ENCODE measurements at places on chromosomes 13 and 19. TPM values are rescaled to one million over a fixed set of nuclear protein-coding genes. Genes with fewer than 3 reads are reported as not detected.
A peak's percentile ranks its signal among the peaks of the same experiment; 100 is the strongest.

DNA sequence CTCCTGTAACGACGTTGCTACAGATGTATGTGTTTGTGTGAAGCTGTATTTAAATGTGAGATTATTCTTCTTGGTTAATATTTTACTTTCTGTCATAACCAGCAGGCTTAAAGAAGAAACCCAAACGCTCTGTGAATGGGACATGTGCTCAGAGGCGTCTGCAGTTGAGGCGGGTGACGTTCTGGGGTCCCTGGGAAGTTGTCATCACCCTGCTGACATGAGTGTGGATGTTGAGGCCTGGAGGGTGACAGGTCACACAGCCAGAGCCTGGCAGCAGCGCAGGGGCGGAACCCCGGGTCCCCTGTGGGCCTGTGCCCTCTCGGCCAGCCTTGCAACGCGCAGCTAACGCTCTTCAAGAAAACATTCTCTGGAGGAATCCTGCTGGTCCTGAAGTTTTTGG lies 16.6 kb downstream of the RASA3 start:
- peak; percentile 0 for DNase-seq

DNA sequence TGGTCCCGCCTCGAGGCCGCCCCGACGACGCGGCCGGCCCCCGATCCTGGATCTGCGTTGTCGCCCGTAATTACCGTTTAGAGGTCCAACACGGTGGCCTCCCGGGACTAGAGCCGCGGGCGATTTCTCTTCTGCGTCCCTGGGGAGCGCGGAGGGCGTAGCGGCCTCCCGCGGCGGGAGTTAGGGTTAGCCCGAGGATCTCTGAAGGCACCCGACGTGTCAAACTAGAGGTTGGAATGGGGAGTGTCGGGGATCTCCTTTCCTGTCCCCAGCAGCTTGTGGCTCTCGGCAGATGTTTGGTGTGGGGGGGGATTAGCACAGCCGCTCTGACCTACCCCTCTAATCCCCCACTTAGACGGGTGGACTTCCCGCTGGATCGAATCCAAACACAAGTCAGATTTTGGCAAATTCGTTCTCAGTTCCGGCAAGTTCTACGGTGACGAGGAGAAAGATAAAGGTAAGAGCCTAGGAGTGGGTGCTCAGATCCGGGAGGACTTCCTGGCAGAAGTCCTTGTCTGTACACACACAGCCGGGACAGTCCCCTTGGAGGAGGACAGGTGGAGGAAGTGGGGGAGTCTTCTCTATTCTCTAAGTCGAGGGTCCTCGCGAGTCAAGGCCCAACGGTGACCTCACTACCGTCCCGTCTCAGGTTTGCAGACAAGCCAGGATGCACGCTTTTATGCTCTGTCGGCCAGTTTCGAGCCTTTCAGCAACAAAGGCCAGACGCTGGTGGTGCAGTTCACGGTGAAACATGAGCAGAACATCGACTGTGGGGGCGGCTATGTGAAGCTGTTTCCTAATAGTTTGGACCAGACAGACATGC lies 581 bp downstream of the CALR start:
- DNase-seq, result peak; percentile 41

Gene MEF2B
- total RNA-seq, result 2.1 TPM

DNA sequence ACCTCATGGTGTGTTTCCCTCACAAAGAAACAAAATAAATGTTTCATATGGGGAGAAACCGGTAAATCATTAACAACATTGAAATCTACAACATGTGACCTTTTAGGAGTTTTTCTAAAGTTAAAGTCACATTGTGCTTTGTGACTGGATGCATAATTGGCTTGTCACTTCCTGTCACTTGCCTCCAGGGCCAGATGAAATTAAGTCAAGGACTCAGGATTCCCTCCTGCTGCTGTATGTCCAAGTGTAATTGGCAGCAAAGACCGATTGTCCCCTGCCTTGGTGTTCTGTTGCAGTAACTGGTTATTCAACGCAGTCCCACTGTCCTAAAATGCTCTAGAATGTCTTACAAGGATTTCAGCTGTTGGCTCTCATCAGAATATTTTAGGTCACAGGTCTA lies 448.2 kb downstream of the LIG4 start:
- no peak for DNase-seq

GRCh38 chr19:18989316-18989715 lies 44.0 kb downstream of the SUGP2 start:
- DNase-seq, result no peak

Gene TMIGD2
- 19.8 TPM for total RNA-seq

GRCh38 chr13:73337532-73337931 lies 278.7 kb downstream of the KLF5 start:
- DNase-seq, result no peak

GRCh38 chr13:40776232-40776631 lies 5.2 kb upstream of the MRPS31 start:
- DNase-seq, result no peak

DNA sequence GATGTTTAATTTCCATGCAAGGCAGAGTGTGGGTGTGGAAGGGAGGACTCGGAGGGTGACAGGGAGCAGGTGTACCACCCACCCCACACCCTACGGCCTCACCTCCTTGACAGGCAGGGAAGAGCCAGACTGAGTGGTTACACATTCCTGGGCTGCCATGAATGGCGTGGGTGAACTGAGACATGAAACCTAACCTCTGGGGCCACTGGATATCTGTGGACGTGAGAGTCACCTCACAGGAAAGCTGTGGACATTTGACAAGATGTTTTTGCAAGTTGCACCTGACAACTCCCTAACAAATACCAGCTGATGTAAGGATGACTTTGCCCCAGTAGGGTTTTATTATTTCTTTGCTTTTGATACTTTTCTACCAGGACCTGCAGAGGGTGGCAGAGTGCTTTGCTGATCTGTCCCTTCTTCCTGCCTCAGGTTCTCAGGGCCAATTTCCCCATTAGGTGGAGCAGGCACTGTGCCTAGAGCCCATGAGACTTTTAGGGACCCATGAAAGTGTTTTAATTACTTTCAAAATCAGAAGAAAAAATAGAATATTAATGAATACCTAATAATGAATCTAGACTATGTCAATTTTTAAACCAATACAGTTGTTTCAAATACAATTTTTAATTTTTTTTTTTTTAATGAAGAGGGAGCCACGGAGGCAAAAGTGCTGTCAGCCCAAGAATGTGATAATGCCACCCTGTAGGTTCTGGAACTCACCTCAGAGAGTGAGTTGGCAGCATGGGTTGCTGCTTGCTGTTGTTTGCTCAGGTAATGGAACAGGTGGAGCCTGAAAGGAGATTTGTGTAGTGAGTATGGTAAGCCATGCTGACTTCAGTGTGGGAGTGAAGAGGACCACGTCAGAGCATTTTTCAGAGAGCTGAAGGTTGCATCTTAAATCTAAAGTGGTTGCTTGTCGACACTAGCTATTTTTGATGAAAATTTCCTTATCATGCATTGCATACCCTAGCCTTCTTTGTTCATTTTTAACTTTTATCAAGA lies 58.0 kb upstream of the CYSLTR2 start:
- DNase-seq, result peak; percentile 49

Gene CYP2F1
- total RNA-seq, result not detected

DNA sequence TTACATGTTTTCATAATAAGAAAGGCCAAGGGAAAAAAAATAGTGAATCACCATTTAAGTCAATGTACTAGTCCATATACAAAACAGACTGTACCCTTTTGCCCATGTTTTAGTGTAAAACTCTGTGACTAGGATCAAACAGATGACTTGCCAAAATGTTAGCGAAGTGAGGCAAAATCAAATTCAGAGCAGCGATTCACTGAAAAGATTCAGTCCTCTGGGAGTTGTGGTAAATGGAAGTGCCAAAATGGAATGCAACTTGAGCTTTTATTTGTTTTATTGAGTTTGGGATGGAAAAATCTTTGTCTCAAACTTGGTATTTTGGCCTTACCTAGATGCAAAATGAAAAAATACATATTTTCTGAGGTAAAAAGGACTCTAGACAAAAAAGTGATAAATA lies 9.1 kb downstream of the CDADC1 start:
- DNase-seq, result no peak

Gene ZNF649
- 17.8 TPM for total RNA-seq

- peak; percentile 47 for DNase-seq
These were observed 16.9 kb downstream of the UBAC2 start for GRCh38 chr13:99217461-99218110.

Gene ZNF554
- 4.3 TPM for total RNA-seq

Gene IL4I1
- total RNA-seq, result 16.7 TPM

- DNase-seq, result no peak
These were observed 7.1 kb downstream of the ARID3A start for GRCh38 chr19:932648-933552.

DNA sequence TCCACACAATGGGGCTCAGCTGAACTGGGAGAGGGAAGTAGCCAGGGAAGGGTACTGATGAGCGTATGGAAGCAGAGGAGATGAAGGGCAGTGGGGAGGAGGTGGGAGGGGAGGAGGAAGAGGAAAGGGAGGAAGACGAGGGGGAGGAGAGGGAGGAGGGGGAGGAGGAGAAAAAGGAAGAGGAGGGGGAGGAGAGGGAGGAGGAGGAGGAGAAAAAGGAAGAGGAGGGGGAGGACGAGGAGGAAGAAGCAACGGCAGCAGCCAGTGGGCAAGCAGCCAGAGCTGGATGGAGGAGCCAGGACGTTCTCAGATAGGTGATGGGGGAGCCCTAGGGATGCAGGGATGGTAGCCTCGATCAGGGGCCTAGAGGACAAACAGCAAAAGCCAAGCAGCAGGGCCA lies 5.6 kb downstream of the CERS4 start:
- DNase-seq, result no peak

Gene PSG2
- total RNA-seq, result not detected

Gene PGLYRP1
- not detected for total RNA-seq

- peak; percentile 10 for DNase-seq
These were observed 179.0 kb downstream of the NUFIP1 start for GRCh38 chr13:44810061-44810840.

Gene SLC5A5
- 3.3 TPM for total RNA-seq

- no peak for DNase-seq
These were observed at the start of gene KMT2B for GRCh38 chr19:35717665-35718344. Gene KMT2B, plus strand, starts transcription at chr19:35718003. Its CDS starts 16 bp downstream, at chr19:35718019.

GRCh38 chr19:16834747-16835146 lies 5.5 kb downstream of the SIN3B start:
- peak; percentile 20 for DNase-seq

GRCh38 chr19:17406887-17407196 lies 1.4 kb upstream of the BST2 start:
- DNase-seq, result no peak

GRCh38 chr13:50612717-50613116 lies 230.8 kb downstream of the DLEU7 start:
- no peak for DNase-seq

Gene TUBB4A
- 11.9 TPM for total RNA-seq

- peak; percentile 3 for DNase-seq
These were observed 178.4 kb downstream of the FGF9 start for GRCh38 chr13:21849323-21849722.

Gene PSG11
- not detected for total RNA-seq

All from activated T-cell treated with anti-CD3 and anti-CD28 coated beads, Interleukin-2, amount 50 U/mL, for 72 hours (primary cell).